ENCODE measurements at places on chromosomes 1 and 21.

DNA sequence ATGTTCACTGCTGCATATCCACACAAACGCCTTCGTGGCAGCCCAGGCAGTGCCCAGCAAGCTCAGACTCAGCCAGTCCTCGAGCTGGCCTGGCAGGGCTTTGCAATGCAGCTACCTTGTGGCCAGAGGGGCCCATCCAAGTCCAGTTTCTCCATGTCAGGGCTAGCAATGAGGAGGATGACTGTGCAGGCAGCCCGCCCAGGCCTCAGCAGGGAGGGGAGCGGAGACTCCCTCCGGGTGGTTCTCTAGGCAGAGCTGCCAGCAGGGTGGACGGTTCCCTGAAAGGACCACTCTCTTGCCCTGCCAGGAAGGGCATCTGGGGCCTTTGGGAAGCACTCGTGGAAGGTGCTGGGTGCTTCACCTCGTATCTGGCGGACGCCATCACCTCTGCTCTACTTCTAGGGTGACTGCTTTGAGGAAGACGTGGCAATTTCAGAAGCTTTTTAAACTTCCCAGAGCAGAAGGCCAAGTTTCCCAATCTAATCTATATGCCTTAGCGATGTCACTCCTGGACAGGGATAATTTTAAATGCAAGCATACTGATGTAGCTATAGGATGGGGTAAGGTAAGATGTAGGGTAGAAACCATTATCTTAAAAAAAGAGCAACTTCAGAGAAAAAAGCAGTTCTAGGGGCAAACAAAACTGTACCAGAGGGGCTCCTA, 56.2 kb downstream of the RUNX1 start:
- no peak for DNase-seq

DNA sequence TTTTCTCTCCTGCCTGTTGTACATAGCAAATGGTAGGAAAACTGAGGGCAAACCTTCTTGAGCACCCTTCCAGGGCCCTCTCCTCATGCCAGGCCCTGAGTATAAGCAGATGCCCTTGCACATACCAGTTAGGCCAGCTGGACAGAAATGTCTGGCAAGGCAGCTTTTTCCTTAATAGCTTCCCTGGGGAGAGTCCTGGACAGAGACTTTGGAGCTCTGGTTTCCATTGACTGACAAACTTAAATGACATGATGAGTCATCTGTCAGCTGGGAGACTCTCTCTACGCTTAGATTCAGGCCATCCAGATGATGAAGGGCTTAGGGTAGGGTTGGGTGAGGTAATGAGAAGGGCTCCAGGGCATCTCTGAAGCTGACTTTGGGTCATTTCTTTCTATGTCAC, 317.5 kb downstream of the ASTN1 start:
- no peak for DNase-seq

GRCh38 chr1:5911871-5912271, 80.4 kb downstream of the NPHP4 start:
- no peak for DNase-seq

GRCh38 chr1:192488058-192488457, 87.5 kb upstream of the RGS1 start:
- DNase-seq: no peak

- DNase-seq: no peak
Measured at GRCh38 chr1:232599178-232600041, 30.5 kb downstream of the SIPA1L2 start.

DNA sequence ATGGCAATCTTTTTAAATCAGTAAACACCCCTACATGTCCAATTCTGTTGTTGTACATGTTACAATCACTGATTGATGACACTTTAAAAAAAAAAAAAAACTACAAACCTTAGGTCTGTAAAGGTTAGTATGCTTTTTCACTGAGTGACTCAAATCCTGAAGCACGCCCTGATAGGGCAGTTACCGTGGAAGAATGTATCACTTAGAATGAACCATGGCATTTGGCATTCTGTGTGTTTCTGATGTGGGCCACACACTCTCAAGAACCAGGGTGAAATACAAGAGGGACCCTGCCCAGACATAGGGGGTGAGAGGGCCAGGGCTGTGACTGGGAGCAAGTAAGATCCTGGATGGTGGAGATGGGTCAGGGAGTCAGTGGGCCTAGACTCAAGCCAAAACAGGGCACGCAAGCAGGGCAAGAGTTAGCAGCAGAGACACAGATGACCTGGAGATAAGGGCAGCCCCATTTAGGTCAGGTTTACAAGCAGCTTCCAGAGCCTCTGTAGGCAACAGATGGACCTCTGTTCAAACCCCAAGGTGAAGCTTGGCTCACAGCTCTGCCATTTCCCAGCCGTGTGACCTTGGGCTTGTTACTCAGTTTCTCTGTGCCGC, 47.6 kb upstream of the DMRTB1 start:
- no peak for DNase-seq
